ENCODE measurements at places on chromosomes 5 and 9. TPM values are rescaled to one million over a fixed set of nuclear protein-coding genes. Genes with fewer than 3 reads are reported as not detected.

- peak; percentile 17 for DNase-seq
- H3K4me1 ChIP-seq, result no peaks in the 10 kb centered on the region
These were observed 60.2 kb downstream of the MELK start for GRCh38 chr9:36632892-36633291.

DNA sequence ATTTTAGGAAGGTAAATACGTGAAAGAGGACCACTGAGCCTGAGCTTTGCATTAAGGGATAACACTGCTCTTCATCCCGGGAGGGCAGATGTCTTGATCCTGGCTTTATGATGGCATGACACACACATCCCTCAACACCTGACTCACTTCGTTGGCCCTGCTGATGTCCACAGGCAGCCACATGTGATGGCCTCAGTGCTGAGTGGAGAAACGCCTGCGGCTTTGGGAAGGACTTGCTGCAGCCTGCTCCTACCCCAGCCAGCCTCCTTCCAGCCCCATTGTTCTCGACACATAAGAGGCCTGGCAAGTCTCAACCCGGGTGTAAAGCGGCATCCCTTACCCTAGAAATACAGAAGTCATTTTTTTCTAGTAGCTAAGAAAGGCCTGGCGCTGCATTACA, 169.0 kb downstream of the SYK start:
- no peak overlapping the region for H3K4me3 ChIP-seq
- H3K36me3 ChIP-seq, result no peaks in the 10 kb centered on the region
- no peak overlapping the region for H3K27ac ChIP-seq
- H3K4me1 ChIP-seq, result no peaks in the 10 kb centered on the region
- no peaks in the 10 kb centered on the region for H3K27me3 ChIP-seq

DNA sequence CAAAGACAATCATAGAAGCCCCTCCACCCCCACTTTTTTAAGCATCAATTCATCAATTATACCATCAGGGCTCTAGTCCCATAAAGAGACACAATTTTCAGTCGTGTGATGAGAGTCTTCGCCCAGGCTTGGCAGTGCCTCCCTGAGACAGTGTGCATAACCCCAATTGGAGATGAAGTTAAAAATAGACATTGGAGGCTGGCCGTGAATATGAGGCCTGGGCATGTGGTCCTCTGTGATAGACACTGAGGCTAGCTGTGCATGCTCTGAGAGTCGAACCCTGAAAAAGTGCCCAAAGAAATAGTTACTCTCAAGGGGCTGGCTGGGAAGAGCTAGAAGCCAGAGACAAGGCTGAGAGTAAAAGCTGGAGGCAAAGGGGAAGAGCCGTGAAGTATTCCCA, 248.6 kb upstream of the NR4A3 start:
- DNase-seq, result no peak
- no peaks in the 10 kb centered on the region for H3K4me1 ChIP-seq
- no peaks in the 10 kb centered on the region for H3K27me3 ChIP-seq
- no peaks in the 10 kb centered on the region for H3K36me3 ChIP-seq
- H3K27ac ChIP-seq, result no peak overlapping the region

GRCh38 chr5:176550275-176550831, 1.2 kb downstream of the CDHR2 start:
- H3K27ac ChIP-seq, result peak overlapping the region; percentile 92
- peaks cover 11% of the 10 kb centered on the region for H3K36me3 ChIP-seq
- peaks cover 71% of the 10 kb centered on the region for H3K4me1 ChIP-seq
- H3K4me3 ChIP-seq, result peak overlapping the region; percentile 72
- H3K27me3 ChIP-seq, result no peaks in the 10 kb centered on the region

AIF1L gene
- 7.5 TPM for polyA plus RNA-seq

MYORG gene
- polyA plus RNA-seq, result 60.9 TPM

GRCh38 chr5:126056851-126057622, 366.2 kb upstream of the GRAMD2B start:
- no peak overlapping the region for H3K4me3 ChIP-seq
- no peaks in the 10 kb centered on the region for H3K36me3 ChIP-seq
- no peaks in the 10 kb centered on the region for H3K4me1 ChIP-seq

GRCh38 chr5:157603333-157604190, 28.0 kb upstream of the ADAM19 start:
- H3K36me3 ChIP-seq, result no peaks in the 10 kb centered on the region
- H3K4me1 ChIP-seq, result no peaks in the 10 kb centered on the region

WDR38 gene
- not detected for polyA plus RNA-seq

- no peak overlapping the region for H3K27ac ChIP-seq
- H3K27me3 ChIP-seq, result no peaks in the 10 kb centered on the region
- H3K4me1 ChIP-seq, result no peaks in the 10 kb centered on the region
- H3K4me3 ChIP-seq, result no peak overlapping the region
These were observed 100.7 kb upstream of the S1PR3 start for GRCh38 chr9:88890546-88890945.

DNA sequence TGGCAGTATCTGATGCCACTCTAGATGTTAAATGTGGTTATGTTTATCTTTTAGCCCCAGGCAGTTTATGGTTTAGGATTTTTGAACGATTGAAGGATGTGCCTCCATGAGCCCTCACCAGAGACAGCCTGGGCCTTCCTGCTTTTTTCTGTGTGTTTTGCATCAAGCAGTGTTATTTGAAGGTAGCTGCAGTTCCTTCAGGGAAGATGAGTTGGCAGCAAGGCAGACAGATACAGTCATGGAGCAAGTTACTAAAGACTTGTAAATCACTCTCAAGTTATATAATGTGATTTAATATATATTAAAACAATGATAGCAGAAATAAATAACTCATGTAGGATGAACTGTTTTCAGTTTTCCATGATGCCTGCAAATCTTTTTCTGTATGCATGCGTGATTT, 204.9 kb downstream of the CD180 start:
- no peaks in the 10 kb centered on the region for H3K4me1 ChIP-seq

GEMIN5 gene
- polyA plus RNA-seq, result 12.7 TPM

DNA sequence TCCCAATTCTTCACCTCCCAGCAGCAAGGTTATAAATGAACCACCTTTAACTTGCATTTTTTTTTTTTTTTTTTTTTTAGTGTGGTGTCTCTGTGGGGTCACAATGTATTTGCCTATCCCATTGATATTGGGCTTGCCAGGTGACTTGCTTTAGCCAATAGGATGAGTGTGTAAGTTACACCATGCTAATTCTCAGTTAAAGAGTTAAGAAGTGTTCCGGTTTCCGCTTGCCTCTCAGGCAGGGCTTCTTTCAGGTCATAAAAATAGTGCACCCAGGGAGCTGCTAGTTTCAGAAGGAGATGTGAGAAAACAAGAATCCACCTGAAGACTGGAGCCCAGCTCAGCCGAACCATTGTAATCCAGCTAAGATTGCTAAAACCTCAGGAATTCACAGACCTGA, 84.2 kb upstream of the PTPRD start:
- no peaks in the 10 kb centered on the region for H3K4me1 ChIP-seq
- H3K36me3 ChIP-seq, result no peaks in the 10 kb centered on the region
- H3K4me3 ChIP-seq, result no peak overlapping the region
- DNase-seq, result no peak

GRCh38 chr5:131228646-131229045, 35.2 kb upstream of the CDC42SE2 start:
- H3K36me3 ChIP-seq, result no peaks in the 10 kb centered on the region
- H3K4me1 ChIP-seq, result peaks cover 11% of the 10 kb centered on the region
- H3K27me3 ChIP-seq, result no peaks in the 10 kb centered on the region

- H3K27me3 ChIP-seq, result no peaks in the 10 kb centered on the region
- H3K4me1 ChIP-seq, result no peaks in the 10 kb centered on the region
- DNase-seq, result no peak
- no peak overlapping the region for H3K27ac ChIP-seq
- H3K4me3 ChIP-seq, result no peak overlapping the region
These were observed 22.7 kb upstream of the SSBP2 start for GRCh38 chr5:81773574-81773973.
